CD8-positive, alpha-beta memory T cell (primary cell): ENCODE measurements at places on chromosomes 3 and 15.

- DNase-seq: no peak
- no peak overlapping the region for H3K27ac ChIP-seq
- H3K4me1 ChIP-seq: no peaks in the 10 kb centered on the region
- H3K27me3 ChIP-seq: no peaks in the 10 kb centered on the region
Measured at GRCh38 chr3:197404030-197404429, 105.6 kb upstream of the DLG1 start.

DNA sequence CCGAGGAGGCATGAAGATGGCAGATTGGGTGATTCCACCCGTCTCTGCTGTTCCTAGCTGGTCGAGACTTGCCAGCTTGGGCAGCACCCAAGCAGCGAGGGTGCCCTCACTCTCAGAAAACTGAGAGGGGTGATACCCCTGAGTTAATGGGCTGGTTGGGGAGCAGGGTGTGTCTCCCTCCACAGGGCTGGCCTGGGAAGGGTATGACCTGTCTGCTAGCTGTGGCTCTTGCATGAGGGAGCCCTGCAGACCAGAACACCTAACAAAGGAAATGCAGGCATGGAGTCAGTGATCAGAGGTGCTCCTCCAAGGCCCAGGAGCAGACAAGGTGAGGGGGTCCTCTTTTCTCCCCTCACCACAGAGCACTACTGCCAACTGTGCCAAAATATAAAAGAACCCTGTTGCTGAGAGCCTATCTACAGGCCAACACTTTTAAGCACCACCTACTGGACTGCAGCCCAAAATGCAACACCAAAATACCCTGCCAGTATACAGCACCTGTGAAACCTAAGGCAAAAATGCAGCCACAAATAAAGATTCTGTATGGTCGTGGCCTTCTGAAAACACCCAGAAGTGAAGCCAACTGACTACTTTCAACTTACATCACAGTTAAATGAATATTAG, 35.8 kb upstream of the PPM1L start:
- DNase-seq: no peak
- H3K4me3 ChIP-seq: no peak overlapping the region
- H3K36me3 ChIP-seq: no peaks in the 10 kb centered on the region
- no peaks in the 10 kb centered on the region for H3K4me1 ChIP-seq

- no peaks in the 10 kb centered on the region for H3K36me3 ChIP-seq
- no peak overlapping the region for H3K4me3 ChIP-seq
- H3K27me3 ChIP-seq: peaks cover 4% of the 10 kb centered on the region
- no peak overlapping the region for H3K27ac ChIP-seq
- H3K4me1 ChIP-seq: no peaks in the 10 kb centered on the region
Measured at GRCh38 chr15:80615361-80615736, 79.8 kb upstream of the ABHD17C start.

- H3K4me1 ChIP-seq: no peaks in the 10 kb centered on the region
- no peak overlapping the region for H3K27ac ChIP-seq
- no peaks in the 10 kb centered on the region for H3K27me3 ChIP-seq
- H3K36me3 ChIP-seq: no peaks in the 10 kb centered on the region
- no peak for DNase-seq
- H3K4me3 ChIP-seq: no peak overlapping the region
Measured at GRCh38 chr3:168884353-168884903, 779.1 kb downstream of the MECOM start.

- no peaks in the 10 kb centered on the region for H3K27me3 ChIP-seq
- H3K4me1 ChIP-seq: no peaks in the 10 kb centered on the region
- no peak for DNase-seq
- no peak overlapping the region for H3K27ac ChIP-seq
- H3K4me3 ChIP-seq: no peak overlapping the region
Measured at GRCh38 chr3:24605511-24606028, 110.9 kb upstream of the THRB start.

DNA sequence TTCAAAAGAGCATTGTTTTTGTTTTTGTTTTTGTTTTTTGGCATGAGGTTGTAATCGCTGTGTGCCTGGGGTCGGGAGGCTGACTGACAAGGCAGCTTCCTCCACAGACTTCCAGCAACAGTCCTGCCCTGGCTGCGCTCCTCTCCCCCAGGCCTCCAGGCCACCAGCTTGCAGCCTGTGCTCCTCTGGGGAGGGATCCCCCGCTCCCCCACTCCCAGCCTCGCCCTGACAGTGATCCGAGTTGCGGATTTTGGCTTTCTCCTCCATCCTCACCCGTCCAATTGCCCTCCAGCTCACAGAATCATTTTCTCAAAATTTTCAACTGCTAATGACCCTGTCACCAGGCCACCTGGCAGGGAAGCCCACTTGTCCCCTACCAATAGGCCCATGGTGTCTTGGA, 36.5 kb upstream of the PCSK6 start:
- no peak overlapping the region for H3K27ac ChIP-seq
- DNase-seq: no peak
- H3K4me1 ChIP-seq: no peaks in the 10 kb centered on the region
- no peaks in the 10 kb centered on the region for H3K36me3 ChIP-seq
- no peak overlapping the region for H3K4me3 ChIP-seq
- no peaks in the 10 kb centered on the region for H3K27me3 ChIP-seq

DNA sequence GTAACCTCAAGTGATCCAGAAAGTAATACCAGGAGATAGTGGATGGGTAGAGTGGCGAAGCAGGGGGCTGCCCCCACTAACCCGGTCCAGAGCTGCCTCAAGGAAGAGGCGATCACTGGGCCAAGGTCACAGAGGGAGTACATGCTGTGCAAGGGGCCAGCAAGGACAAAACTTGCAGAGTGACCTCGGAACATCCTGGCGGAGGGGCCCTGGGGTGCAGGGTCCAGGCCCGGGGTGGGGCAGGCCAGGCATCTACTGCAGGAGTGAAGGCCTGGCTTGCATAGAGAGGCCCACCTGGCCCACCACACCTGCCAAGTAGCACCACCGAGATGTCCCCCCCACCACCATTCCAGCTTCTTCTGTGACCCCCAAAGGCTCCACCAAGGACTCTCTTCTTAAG, 17.6 kb downstream of the IQSEC1 start:
- no peak overlapping the region for H3K27ac ChIP-seq
- no peak for DNase-seq
- H3K27me3 ChIP-seq: no peaks in the 10 kb centered on the region
- no peaks in the 10 kb centered on the region for H3K4me1 ChIP-seq

DNA sequence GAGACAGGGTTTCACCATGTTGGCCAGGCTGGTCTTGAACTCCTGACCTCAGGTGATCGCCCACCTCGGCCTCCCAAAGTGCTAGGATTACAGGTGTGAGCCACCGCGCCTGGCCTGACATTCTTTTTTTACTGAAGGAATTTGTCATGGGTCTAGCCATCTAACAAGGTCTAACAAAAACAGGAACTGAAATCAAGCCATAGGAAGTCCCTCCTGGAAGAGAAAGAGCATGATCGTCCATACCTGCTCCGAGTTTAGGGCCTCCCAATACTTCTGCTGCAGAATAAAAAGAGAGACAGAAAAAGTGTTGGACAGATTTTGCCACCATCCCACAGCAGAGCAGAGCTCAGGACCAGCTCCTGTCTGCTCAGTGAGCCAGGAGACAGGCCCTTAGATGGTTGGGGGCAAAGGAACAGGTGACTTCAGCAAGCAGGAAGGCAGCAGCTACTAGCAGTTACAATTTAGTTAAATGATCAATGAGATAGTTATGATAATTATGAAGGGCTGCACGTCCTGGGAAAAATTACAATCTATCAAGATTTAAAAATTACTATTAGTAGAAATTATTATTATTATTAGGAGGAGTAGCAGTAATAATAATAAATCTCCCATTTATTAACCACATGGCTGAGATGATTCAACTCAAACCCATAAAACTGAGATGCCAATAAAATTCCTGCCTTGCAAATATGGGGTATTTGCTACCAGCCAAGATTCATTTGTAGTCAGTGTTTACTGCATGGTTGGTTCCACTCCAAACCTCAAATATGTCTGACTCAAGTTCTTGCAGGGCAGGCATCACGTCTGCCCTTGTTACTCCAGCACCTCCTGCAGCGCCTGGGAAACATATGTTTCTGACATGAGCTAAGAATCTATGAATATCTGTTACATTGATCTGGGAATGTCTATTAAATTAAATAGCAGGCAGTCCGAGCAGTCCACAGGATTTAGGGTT, 40.1 kb downstream of the TMEM44 start:
- H3K4me1 ChIP-seq: no peaks in the 10 kb centered on the region
- H3K4me3 ChIP-seq: no peak overlapping the region
- no peaks in the 10 kb centered on the region for H3K27me3 ChIP-seq
- no peaks in the 10 kb centered on the region for H3K36me3 ChIP-seq
